Endodermal cell (in vitro differentiated cells): ENCODE measurements at places on chromosomes 4 and X.

DNA sequence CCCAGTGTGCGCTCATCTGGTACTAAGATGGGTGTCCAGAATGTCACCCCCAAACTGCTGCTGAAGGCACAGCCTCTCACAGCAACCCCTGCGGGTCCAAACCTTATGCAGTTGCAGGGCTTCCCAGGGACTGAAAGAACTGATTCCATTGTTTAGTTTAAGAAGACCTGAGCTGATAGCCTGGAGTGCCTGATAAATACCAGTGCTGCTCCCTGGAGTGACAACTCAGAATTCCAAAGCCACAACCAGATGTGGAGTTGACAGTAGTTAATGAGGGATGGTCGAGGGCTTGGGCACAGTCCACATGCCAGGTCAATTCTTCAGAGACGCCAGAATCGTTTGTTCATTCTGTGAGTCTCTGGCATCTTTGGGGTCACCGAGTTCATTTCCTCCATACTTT is 71.2 kb downstream of the LNX1 start:
- peak; percentile 85 for DNase-seq

DNA sequence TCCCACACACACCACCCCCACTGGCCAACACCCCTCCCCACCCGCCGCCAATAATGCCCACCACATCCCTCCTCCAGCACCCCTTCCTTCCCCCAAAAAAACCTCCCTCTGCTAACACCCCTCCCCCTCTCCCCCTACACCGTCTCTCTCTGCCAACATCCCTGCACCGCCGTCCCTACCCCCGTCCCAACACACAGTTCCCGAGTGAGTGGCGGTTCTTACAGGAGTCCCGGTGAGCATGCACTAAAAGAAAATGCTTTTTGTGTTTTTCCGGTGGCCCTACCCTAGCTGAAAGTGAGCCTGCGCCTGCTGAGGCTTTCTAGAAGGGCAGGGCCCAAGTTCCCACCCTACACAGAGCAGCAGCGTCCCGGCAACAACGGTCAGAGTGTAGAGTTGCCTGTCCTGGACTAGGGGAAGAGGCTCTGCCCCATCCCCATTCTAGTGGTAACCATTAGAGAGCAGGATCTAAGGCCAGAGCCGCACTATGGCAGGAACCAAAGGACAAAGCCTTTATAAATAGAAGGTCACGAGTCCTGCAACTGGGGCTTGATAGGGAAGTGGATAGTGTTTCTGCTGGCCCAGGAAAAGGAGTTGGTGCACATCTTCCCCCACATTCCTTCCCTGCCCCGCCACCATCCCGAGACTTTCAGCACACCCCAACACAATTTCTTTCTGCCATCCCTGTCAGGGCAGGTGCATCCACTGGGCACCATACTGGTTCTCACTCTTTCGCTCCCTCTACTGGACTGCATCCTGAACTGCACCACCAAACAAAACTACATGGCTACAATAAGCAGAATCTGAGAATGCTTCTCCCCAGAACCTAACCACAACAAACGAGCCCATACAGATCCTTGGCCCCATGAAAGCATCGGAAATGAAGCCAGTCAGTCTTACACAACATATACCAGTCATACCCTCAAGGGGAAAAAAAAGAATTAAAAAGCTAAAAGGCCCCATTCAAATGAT is 78.1 kb upstream of the PAGE3 start:
- DNase-seq: peak; percentile 73

- DNase-seq: peak; percentile 48
Observed at GRCh38 chr4:34261799-34262314, 1982.5 kb downstream of the ARAP2 start.

DNA sequence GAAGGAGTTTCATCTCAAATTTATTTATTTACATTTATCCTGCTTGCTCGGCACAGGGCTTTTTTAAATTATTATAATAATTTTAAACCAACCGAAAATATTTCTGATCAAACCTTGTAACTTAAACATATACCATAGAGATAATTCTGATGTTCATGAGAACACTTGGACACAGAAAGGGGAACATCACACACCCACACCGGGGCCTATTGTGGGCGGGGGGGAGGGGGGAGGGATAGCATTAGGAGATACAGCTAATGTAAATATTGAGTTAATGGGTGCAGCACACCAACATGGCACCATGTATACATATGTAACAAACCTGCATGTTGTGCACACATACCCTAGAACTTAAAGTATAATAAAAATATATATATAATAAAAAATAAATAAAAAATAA is 2.9 kb downstream of the ANXA5 start:
- no peak for DNase-seq

- DNase-seq: no peak
Observed at GRCh38 chr4:54475546-54475945, 182.2 kb upstream of the KIT start.

- no peak for DNase-seq
Observed at GRCh38 chr4:89001647-89002445, 55.1 kb downstream of the FAM13A start.

GRCh38 chrX:41971346-41971745 is 48.0 kb upstream of the CASK start:
- DNase-seq: no peak

GRCh38 chrX:2654436-2655340 is 36.4 kb upstream of the CD99 start:
- DNase-seq: peak; percentile 69
